Neural crest cell (in vitro differentiated cells): ENCODE measurements at places on chromosomes 12 and 14.
A peak's percentile ranks its signal among the peaks of the same experiment; 100 is the strongest.

DNA sequence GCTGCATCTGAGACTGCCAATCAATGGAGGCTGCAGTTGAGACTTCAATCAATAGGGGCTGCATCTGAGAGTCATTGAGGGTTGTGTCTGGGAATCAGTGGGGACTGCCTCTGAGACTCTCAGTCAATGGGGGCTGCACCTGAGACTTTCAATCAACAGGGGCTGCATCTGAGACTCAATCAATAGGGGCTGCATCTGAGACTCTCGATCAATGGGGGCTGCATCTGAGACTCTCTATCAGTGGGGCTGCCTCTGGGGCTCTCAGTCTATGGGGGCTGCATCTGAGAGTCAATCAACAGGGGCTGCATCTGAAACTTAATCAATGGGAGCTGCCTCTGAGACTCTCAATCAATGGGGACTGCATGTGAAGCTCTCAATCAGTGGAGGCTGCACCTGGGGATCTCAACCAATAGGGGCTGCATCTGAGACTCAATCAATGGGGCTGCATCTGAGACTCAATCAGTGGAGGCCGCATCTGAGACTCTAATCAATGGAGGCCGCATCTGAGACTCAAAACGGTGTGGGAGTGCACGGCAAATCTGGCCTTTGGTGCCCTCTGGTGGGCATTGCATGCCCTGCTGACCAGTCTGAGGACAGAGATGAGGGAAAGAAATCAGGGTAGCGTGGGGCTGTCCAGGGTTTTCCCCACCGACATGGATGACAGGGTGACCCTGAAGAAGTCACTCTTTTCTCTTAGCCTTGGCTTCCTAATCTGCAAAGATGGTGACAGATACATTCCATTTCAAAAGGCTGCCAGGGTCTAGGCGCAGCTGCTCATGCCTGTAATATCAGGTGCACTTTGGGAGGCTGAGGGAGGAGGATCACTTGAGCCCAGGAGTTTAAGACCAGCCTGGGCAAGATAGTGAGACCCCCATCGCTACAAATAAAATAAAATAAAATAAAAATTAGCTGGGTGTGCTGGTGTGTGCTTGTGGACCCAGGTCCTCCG, 41.3 kb upstream of the EIF5 start:
- DNase-seq, result peak; percentile 83

GRCh38 chr14:104331871-104332605, 193.7 kb downstream of the KIF26A start:
- DNase-seq, result no peak

DNA sequence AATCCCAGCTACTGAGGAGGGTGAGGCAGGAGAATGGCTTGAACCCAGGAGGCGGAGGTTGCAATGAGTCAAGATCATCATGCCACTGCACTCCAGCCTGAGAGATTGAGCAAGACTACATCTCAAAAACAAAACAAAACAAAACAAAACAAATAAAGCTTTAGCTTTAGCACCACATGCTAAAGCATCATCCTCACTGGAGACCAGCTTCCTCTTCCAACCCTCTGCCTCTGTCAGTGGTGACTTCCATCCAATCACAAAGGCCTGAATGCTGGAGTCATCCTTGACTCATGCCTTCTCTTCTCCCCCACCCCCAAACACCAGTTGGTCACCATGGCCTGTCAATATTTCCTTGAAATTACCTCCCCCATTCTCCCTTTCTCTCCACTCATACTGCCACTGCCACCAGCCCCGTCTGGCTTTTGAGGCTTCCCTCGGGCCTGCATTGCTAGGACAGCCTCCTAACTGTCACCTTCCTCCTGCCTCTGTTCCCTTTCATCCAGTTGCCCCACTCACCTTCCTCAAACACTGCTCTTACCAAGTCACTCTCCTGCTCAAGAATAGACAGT, 1.4 kb downstream of the ZNF385A start:
- DNase-seq, result no peak

- DNase-seq, result no peak
These were observed 5.6 kb upstream of the NFATC4 start for GRCh38 chr14:24362241-24362960.

GRCh38 chr12:67811437-67812361, 163.2 kb downstream of the DYRK2 start:
- DNase-seq, result no peak

- no peak for DNase-seq
These were observed 39.9 kb downstream of the LTBP2 start for GRCh38 chr14:74571901-74572725.

- no peak for DNase-seq
These were observed 11.1 kb upstream of the NEMF start for GRCh38 chr14:49863487-49864281.

DNA sequence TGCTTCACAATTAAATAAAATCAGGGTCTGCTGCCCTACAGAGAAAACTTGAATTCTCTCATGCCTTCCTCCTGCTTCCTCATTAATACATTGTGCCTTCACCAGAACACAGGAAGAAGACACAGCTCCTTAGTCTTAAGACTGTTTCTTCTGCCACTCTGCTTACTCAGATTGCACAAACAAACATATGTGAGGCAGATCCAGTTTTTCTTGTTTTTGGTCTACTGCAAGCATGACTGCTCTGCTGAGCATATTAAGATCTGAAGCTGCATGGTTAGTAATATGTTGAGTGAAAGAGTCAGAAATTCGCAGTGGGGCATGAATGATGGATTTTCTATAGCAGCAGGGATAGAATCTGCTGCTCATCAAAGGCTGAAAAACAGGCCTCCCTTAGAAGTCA, 321.1 kb upstream of the STXBP6 start:
- no peak for DNase-seq

DNA sequence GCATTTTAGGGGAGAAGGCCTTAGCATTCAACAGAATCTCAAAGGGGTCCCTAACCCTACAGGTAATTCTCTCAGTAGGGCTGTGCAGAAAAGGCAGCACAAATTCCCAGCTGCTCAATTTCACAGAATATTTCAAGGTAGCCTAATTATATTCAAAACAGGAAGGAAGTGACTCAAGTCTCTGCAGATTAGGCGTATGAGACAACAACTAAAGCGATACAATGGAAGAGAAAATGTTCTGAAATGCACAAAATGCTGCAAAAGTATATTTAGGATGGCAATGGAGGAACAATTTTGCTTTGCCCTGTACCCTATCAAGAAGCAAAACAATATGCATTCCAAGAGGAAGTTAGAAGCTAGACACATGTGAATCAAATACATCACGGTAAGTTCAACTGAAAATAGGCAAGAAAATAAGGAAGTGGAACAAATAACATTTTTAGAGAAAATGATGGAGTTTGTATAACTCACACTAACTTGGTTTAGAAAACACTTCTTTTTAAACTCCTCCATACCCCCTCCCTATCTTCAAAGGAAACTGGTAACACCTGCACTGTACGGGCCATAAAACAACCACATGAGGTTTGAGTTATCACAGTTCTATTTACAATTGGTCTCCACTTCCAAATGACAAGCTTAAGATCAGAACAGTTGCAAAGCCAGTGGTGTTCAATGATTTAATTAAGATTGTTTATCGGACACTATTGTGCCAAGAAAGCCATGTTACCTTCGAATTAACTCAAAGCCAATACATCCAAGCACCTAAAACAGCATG, 1.6 kb downstream of the GIT2 start:
- no peak for DNase-seq

DNA sequence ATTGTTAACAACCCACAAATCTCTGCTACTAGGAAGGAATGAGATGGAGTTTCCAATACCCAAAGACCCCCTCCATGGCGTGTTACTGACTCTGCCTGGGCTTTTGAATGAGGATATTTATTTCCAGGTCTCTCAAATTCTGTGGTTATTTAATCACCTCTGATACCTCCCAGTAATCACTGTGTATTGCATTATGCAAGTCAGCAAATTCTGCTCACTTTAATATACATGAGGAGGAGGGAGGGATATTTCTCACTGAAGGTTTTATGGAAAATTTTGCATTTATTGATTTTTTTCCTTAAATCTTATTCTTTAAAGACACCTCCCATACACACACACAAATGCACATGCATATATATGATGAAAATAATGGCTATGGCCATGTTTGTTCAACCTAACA, 962.9 kb downstream of the VRK1 start:
- no peak for DNase-seq

DNA sequence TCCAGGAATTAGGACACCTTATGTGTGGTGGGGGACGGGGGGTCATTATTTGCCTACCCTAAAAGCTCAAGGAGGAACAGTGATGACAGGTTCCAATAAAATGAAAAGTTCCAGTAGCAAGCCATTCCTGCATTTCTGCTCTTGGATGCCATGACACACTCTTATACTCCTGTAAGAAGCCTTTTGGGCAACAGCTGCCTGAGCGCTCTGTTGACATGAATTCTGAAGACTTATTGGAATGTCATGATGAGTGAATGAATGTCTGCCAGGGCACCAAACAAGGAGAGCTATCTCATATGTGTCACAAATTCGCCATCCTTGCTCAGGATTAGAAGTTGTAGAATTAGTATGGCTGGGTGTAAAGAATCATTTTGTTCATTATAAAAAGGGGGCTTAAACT, 36.3 kb downstream of the PTGER2 start:
- DNase-seq, result no peak

- no peak for DNase-seq
These were observed 43.3 kb downstream of the DEGS2 start for GRCh38 chr14:100116134-100116533.

- DNase-seq, result no peak
These were observed 6.3 kb upstream of the PIP4K2C start for GRCh38 chr12:57584690-57585089.

DNA sequence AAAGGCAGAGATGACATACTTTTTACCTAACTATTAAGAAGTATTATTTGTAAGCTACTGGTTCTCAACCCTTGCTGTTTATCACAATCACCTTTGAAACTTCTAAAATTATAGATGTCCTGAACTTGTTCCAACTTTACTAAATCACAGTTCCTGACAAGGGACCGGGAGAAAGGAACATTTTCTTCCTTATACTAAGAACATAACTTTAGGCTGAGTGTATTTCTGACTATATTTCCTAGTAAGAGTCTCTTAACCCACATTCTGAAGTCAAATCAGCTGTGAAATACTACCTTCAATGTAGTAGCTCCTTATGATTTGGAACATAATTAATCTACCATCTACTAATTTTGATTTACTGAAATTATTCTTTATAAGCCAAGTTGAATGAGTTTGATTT, 80.2 kb downstream of the BAZ1A start:
- DNase-seq, result no peak

- DNase-seq, result no peak
These were observed 103.6 kb upstream of the CCDC91 start for GRCh38 chr12:28086521-28087155.

DNA sequence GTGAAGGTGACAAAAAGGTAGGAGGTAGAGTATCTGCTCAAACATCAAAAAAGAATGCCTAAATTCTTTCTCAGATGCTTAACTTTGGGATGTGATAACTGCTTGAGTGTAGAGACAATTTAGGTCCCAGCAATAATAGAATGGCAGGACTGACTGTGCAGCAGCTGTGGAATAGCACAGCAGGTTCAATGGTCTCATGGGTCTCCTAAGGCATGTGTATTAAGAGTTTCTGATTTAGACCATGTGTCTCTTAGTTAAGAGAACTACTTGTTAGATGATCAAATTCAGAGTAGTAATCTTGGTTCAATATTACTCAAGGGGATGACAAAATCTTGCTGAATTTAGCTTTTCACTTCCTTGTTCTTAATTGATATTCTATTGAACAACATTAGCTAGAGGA, 72.0 kb downstream of the ALX1 start:
- DNase-seq, result no peak

- no peak for DNase-seq
These were observed 235.7 kb downstream of the TTC8 start for GRCh38 chr14:89060191-89060590.

DNA sequence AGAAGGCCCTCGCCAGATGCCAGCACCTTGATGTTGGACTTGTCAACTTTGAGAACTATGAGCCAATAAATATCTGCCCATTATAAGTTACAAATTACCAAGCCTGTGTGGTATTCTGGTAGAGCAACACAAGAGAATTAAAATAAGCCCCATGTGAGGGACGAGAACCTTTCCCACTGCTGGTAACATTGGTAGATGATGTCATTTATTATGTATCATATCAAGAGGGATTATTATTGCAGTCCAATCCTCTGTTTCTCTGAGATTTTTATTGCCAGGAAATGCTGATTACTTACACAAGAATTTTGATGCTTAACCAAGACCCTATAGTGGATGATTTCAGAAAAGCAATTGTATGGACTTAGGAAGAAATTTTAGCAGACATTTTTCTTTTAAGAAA, 40.3 kb upstream of the SLC24A4 start:
- no peak for DNase-seq

DNA sequence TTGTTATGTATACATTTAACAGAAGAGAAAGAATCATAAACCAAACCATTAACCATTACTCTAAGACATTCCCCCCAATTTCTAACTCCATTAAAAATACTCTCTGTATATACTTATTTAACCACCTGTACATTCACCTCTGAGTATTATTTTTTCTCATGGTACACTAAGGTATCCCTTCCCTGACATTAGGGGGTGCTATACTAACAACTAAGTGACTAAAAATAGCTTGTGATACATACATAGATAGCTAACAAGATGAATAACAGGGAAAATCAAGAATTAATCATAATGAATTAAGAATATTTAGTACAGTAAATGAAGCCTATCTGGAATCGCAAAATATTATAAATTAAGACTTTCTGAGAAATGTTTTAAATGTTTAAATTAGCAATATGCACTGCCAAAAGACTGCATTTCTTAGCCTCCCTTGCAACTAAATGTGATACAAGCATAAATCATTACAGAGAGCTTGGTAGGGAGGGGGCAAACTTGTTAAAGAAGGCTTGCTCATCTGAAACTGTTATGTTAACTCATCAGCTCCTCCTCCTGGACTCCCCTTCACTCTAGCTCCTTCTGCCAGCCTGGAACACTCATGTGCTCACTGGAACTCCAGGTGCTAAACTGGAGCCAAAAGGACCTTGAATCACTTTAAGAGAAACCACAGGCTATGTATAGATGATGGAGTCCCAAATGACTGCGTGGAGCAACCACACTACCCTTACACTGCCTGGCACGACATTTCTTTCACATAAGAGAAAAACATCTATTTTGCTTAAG, 14.9 kb downstream of the C2CD5 start:
- DNase-seq, result no peak

- DNase-seq, result no peak
These were observed 336.3 kb downstream of the BMP4 start for GRCh38 chr14:53620317-53620716.

- DNase-seq, result no peak
These were observed 25.6 kb downstream of the FRMD6 start for GRCh38 chr14:51677266-51677665.

GRCh38 chr12:22163594-22163993, 117.6 kb downstream of the CMAS start:
- DNase-seq, result no peak

DNA sequence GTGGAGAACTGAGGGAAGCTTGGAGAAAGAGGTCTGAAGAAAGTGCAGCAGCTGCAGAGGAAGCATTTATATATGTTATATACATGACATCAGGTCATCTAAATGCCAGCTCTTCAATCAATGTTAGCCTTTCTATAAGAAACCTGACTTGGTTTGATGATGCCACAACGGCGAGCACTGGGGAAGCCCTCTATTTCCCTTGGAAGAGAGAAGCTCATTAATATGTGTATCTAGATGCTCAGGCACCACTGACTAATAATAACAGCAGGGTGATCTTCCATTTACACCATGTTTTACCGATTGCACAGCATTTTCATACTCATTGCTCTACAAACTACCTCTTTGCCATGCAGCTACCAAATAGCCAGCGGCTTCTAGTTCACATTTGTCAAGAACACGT, 811 bp downstream of the ACYP1 start:
- no peak for DNase-seq
